ENCODE measurements at places on chromosomes 11 and 22. TPM values are rescaled to one million over a fixed set of nuclear protein-coding genes. Genes with fewer than 3 reads are reported as not detected.

Gene DBX1
- total RNA-seq, result not detected

Gene NRIP3
- 2.7 TPM for total RNA-seq

Gene SART1
- total RNA-seq, result 59.1 TPM

- H3K36me3 ChIP-seq, result no peaks in the 10 kb centered on the region
- H3K27me3 ChIP-seq, result peaks cover 1% of the 10 kb centered on the region
- H3K27ac ChIP-seq, result no peak overlapping the region
- no peaks in the 10 kb centered on the region for H3K4me1 ChIP-seq
- no peak for DNase-seq
- H3K4me3 ChIP-seq, result no peak overlapping the region
Measured at GRCh38 chr11:73170140-73170539, 28.0 kb upstream of the FCHSD2 start.

GRCh38 chr11:75767228-75767572 is 1.4 kb upstream of the DGAT2 start:
- H3K4me1 ChIP-seq, result peaks cover 24% of the 10 kb centered on the region
- no peaks in the 10 kb centered on the region for H3K36me3 ChIP-seq
- no peak overlapping the region for H3K4me3 ChIP-seq
- no peak overlapping the region for H3K27ac ChIP-seq
- DNase-seq, result no peak

DNA sequence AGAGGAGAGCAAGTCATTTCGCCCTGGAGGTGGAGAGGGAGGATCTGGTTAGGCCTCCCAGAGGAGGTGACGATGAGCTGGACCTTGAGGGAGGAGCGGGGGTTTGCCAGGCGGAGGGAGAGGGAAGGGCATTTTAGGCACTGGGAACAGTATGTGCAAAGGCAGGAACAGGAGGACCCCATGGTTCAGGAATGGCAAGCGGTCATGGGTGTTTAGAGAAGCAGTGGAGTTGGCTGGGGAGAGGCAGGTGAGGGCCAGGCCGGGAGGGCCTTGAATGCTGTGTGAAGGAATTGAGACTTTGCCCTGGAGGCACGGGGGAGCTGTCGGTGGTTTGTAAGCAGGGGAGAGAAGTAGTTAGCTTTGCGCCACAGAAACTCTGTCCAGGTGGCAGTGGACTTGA is 10.3 kb downstream of the PRDM11 start:
- no peak overlapping the region for H3K4me3 ChIP-seq
- H3K27me3 ChIP-seq, result no peaks in the 10 kb centered on the region
- DNase-seq, result no peak
- no peak overlapping the region for H3K27ac ChIP-seq
- H3K4me1 ChIP-seq, result peaks cover 10% of the 10 kb centered on the region

GRCh38 chr22:44483878-44484277 is 14.2 kb downstream of the RTL6 start:
- no peak for DNase-seq
- H3K36me3 ChIP-seq, result no peaks in the 10 kb centered on the region
- peaks cover 2% of the 10 kb centered on the region for H3K27me3 ChIP-seq
- no peak overlapping the region for H3K4me3 ChIP-seq
- H3K27ac ChIP-seq, result no peak overlapping the region
- H3K4me1 ChIP-seq, result peaks cover 4% of the 10 kb centered on the region

DNA sequence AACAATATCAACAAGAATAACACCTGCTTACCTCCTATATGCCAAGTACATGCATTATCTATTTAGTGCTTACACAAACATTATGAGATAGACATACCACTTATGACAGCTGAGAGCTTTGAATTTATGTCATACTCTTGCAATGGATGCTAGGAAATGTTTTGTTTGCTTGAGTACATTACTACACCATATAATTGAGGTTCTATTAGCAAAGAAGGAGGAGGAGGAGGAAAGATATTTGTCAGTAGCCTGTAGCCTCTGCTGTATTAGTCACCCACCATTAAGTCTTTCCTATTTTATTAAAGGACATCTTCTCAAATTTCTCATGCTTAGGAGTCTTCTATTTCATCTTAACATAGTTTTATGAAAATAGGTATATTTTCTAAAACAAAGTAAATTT is 6.4 kb downstream of the ANO5 start:
- H3K36me3 ChIP-seq, result no peaks in the 10 kb centered on the region
- H3K27ac ChIP-seq, result no peak overlapping the region
- peaks cover 9% of the 10 kb centered on the region for H3K27me3 ChIP-seq
- DNase-seq, result no peak

- no peaks in the 10 kb centered on the region for H3K4me1 ChIP-seq
- H3K27ac ChIP-seq, result no peak overlapping the region
- no peak for DNase-seq
Measured at GRCh38 chr11:129613071-129613470, 202.6 kb upstream of the TMEM45B start.

Measured in activated CD4-positive, alpha-beta memory T cell treated with anti-CD3 and anti-CD28 coated beads for 36 hours (primary cell).